Right cardiac atrium (tissue), 5 donors: ENCODE measurements at places on chromosomes 7 and 10.
A peak's percentile ranks its signal among the peaks of the same experiment; 100 is the strongest.

DNA sequence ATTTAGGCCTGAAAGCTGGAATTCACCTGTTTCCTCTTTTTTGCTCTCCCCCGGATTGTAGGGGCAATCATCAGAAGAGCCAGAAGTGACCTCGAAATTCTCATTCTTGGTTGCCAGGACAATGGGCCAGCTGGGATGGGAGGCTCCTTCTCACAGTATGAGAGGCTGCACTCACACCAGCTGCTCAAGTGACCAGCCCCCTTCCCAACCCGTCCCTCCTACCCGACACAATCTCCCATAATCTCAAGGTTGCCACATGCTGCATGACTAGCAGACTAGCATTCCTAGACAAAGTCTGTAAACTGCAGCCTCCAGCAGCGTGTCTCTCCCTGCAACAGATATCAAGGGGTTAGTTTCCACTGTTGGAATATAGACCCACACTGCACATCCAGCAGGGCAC lies 110.3 kb downstream of the C1GALT1 start:
- no peak for DNase-seq

GRCh38 chr10:43238462-43238861 lies 28.4 kb downstream of the RASGEF1A start:
- DNase-seq = peak; percentile 18

DNA sequence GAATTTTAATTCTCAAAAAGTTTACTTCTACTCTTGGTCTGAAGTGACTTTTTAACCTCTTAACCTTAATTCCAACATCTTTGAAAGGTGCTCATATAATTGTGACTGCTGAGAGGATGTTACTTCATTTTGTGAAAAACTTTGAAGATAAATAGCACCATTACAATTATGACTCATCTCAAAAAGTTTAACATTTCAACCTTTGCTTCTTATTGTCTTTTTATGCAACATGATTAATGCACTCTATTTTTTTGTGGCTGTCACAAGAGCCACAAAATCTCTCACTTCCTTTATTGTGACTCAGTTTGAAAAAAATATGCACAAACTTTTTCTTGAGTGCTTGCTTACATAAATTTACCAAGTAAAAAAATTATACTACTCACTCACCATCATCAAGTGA lies 383.1 kb downstream of the LRRTM3 start:
- DNase-seq = no peak

- DNase-seq = no peak
These were observed 219.8 kb upstream of the SMIM30 start for GRCh38 chr7:113338071-113338696.

DNA sequence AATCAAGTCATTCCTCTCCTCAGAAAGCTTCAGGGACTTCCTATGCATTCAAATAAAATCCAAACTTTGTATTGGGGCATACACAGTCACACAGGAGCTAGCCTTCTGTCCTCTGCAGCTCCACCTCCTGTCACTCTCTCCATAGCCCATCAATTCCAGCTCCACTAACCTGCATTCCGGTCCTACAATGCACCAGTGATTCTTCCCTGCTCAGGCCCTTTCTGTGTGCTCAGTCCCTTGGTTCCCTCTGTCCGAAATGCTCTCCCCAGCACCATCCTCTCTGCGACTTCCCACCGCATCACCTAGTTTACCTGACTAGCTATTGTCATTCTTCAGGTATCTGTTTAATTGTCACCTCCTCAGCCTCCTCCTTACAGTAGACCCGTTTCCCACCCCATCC lies 26.4 kb upstream of the YAE1 start:
- DNase-seq = no peak

DNA sequence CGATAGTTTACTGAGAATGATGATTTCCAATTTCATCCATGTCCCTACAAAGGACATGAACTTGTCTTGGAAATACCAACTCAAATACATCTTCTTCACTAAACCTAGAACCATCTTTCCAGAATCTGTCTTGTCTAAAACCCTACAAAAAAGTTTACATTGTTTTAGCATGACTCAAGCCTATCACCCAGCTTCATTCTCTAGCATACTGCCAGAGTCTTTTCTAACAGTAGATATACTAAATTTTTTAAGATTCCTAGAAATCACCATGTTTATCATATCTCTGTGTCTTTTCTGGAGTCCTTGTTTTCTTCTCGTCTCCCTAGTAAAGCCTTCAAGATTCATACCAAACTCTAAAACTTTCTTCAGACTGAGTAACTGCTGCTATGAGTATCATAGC lies 129.7 kb downstream of the SEMA3E start:
- DNase-seq = no peak

GRCh38 chr10:110783509-110784107 lies 88.1 kb upstream of the PDCD4 start:
- peak; percentile 62 for DNase-seq

GRCh38 chr10:103466734-103467133 lies 8.0 kb upstream of the CALHM1 start:
- DNase-seq = peak; percentile 1

DNA sequence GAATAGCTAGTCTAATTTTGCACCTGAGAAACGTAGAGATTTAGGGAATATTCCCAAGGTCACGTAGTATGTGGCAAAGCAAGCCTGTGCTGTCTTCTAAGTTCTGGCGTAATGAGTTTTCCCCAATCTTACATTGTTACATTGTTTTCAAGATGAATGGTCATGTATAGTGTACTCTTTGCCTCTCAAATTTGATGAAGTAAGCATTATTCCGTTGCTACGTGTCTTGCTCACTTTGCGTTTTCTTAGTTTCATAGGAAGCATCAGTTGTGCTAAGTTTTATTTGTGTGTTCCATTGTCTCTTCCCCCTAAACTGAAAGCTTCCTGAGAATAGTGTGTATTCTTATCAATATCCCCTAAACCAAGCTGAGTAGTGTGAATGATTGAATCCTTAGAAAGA lies 637.6 kb upstream of the C7orf33 start:
- no peak for DNase-seq

- no peak for DNase-seq
These were observed 20.4 kb downstream of the AQP1 start for GRCh38 chr7:30931929-30932540.

DNA sequence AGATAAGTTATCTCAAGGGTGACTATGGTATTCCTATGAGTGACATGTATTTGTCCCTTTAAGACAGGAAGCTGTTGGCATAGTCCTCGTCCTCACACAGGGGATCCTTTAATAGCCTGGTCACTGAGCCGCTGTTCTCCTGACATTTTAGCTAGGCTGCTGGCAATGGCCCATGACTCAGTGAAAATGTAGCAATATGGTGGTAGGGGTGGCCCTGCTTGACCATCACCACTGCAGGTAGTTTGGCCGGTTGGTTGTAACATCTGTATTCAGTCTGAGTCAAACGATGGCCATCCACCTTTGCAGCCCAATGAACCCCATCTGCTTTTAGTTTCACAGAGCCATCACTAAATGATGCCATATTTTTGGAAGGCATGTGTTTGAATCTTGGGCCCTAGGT lies 110.1 kb upstream of the RAB18 start:
- no peak for DNase-seq

- no peak for DNase-seq
These were observed 12.8 kb upstream of the COL17A1 start for GRCh38 chr10:104098358-104098925.

DNA sequence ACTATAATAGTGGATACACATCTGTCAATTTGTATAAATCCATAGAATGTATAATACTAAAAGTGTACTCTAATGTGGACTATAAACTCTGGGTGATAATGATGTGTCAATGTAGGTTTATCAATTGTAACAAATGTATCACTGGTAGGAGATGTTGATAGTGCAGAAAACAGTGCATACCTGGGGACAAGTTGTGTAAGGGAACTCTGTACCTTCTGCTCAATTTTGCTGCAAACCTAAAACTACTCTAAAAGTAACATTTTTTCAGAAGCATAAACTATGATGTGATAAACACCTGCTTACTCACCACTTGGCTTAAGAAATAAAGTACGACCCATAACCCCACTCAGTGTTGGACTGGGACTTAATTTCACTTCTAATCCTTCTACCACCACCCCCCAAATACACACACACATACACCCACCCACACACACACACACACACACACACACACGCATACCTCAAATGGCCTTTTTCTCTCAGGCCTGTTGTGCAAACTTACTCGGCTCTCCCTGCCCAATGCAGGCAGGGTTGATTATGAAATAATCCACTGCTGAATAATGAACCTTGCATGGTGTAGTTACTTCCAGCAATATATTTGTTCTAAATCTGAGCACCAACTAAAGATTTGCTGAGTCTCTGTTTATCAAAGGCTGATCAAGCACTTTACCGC lies 154.1 kb upstream of the KMT2E start:
- no peak for DNase-seq

DNA sequence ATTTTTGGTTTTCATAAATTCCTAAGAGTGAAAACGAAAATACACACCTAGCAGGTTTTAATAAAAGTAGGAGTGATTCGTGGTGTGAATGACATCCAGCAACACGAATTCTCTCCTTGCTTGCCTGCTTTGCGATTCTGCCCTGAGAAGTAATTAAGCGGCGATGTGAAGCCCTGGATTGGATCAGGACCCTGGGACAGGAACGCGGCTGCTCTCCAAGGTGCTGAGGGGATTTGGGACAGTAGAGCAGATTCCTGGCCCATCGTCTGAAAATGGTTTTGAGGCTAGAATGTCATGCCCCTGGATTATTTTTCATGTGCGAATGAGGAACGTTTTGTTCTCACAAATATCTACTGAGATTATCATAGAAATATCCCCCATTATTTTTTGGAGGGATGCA lies 7.8 kb downstream of the NPS start:
- no peak for DNase-seq

DNA sequence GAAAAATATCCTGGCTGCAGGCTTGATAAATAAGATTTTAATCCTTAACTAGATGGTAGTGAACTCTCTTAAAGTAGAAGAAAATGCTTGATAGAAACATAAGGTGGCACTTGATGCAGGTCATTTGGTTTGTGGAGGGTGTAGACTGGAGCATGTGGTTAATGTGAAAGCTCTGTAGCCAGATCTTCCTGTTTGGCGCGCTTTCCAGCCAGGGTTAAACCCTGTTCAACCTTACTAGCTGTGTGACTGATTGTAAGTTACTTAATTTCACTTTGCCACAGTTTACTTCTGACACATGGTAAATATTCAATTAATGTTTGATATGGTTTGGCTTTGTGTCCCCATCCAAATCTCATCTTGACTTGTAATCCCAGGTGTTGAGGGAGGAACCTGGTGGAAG lies 394.0 kb downstream of the REEP3 start:
- DNase-seq = no peak

GRCh38 chr7:29454464-29454863 lies 109.2 kb upstream of the PRR15 start:
- no peak for DNase-seq

- no peak for DNase-seq
These were observed 7.0 kb downstream of the ALOX5 start for GRCh38 chr10:45380903-45381620.

DNA sequence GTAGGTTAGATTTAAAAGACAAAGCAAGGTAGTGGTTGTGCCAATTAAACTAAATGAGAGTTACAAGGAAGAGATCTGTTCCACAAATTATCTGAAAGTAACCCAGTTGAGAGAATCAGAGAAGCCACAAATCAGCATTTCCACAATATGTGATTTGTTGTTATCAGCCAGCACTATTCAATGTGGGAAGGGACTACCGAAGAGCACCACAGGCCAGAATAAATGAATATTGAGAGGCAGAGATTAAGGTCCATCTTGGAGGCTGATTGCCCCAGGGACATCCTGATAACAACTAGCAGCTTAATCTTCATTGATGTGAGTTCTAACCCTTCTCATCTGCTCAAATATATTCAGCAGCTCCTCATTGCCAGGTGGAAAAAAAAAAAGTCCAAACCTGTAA lies 367.6 kb downstream of the MALRD1 start:
- no peak for DNase-seq

DNA sequence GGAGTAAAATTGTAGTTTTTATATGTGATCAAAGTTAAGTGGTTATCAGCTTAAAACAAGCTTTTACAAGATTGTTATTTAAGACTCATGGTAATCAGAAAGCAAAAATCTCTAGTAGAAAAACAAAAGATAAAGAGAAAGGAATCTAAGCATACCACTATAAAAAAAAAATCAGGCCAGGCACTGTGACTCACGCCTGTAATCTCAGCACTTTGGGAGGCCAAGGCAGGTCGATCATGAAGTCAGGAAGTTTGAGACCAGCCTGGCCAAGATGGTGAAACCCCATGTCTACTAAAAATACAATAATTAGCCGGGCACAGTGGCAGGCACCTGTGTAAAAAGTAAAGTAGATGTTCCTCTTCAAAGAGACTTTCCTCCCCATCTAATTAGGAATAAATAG lies 265.9 kb upstream of the NRP1 start:
- no peak for DNase-seq

- no peak for DNase-seq
These were observed 92.0 kb downstream of the LSMEM1 start for GRCh38 chr7:112572669-112573301.

DNA sequence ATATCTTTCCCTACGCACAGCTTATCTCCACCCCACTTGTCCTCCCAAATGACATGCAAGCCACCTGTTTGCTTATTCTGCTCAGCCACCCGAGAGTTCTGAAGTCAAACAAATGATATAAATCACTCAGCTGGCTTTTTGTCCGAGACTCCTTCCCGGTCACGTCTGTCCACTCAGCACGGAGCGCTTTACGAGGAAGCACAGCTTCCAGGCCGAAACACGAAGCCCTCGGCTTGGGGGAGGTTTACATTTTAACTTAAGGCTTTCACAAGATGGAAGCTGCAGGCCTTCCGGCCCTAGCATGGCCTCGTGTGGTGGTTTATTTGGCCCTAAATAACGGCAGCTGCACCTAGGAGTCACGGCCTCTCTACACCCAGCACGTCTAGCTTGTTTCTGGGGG lies 60.1 kb upstream of the GNA12 start:
- DNase-seq = no peak

- peak; percentile 46 for DNase-seq
These were observed 88.8 kb downstream of the GSAP start for GRCh38 chr7:77327067-77327931.

- no peak for DNase-seq
These were observed 29.5 kb downstream of the CDK13 start for GRCh38 chr7:39979406-39980073.

DNA sequence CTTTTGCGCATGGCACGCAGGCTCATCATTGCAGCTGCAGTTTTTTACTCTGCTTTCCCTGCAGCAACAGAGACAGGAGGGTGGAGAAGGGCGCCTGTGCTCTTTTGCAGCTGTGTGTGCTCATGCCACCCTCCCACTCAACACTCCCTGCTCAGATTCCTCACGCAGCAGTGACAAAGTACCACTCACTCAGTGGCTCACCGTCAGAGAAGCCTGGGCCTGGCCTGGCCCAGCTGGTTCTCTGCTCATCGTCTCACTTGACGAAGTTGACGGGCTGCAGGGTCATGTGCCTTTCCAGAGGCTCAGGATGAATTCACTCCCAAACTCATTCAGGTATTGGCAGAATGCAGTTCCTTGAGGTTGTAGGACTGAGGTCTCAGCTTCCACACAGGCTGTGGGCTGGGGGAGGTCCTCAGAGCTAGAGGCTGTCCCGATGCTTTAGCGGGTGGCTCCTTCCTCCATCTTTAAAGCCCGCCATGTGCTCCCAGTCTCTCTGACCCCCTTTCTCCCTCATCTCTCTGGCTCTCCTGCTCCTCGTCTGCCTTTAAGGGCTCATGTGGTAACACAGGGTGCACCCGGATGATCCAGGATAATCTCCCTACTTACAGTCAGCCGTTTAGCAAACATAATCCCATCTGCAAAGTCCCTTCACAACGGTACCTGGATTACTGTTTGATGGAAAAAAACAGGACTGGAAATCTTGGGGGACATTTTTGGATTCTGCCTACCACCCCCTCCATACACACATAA lies 25.8 kb downstream of the PTPRE start:
- no peak for DNase-seq

GRCh38 chr7:128020159-128020558 lies 11.1 kb downstream of the LRRC4 start:
- no peak for DNase-seq

GRCh38 chr10:69468751-69469089 lies 17.5 kb downstream of the TSPAN15 start:
- no peak for DNase-seq
